NCI-H1436 treated with DMSO at 0.1 percent for 48 hours (cell line): ENCODE measurements at places on chromosomes 3 and 15.

DNA sequence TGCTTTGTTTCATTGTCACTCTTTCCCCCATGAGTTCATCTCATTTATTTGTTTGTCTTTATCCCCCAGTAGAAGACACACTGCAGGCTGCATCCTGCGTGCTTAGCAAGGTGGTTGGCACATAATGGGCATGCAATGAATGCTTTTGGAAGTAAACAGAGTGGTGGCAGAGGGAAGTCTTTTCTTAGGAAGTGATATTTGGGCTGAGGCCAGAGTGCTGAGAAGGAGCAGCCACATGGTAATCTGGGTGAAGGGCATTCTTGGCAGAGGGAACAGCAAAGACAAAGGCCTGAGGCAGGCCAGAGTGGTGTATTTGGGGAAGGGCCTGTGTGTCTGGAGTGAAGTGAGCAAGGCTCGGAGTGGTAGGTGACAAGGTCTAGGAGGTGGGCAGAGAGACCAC lies 17.7 kb upstream of the ADAMTS7 start:
- DNase-seq, result no peak

DNA sequence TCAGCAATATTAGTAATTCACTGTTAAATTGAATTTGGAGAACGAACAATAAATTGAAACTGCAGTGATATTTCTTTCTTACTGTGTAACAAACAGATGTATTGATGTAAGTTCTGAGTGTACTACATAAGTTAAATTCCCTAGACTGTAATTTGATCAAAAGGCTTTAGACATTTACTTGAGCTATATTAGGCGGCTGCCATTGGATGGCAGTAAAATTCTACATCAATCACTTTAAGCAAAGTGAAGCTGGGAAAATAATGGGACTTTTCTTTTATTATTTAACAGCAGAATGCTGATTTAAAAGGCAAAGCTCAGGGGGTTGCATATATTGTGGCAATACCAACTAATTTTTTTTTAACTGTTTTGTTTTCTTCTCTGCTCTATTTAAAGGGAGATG lies 212.6 kb upstream of the PLSCR5 start:
- no peak for DNase-seq

GRCh38 chr3:71495708-71496472 lies 87.6 kb downstream of the FOXP1 start:
- DNase-seq, result no peak

DNA sequence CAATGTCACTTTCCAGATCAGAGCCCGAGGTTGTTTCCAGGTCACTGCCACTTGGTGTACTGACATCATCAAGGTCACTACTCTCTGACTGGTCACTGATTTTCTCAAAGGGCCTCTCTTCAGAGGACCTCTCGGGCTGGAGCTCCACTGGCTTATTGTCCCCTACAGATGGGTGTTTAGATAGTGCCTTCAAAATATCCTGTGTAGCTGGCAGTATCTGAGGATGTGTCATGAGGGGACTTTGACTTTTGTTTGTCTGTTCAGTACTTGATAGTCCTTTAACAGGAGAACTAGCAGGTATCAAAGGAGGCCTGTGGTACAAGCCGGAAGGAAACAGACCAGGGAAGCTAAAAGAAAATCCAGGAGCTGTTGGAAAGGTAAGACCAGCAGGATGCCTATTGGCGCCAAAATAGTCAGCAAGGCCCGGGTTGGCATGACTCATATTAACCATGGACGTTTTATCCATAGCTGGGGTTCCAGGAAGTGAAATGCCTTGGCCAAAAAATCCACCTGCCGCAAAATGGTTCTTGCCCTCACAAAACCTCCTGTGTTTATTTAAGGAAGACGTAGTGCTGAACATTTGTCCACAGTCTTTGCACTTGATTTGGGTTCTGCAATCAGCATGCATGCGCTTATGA lies 547.3 kb downstream of the MECOM start:
- DNase-seq, result no peak

GRCh38 chr15:41560572-41560874 lies 1.5 kb downstream of the TYRO3 start:
- DNase-seq, result no peak

- DNase-seq, result no peak
Observed at GRCh38 chr15:36722555-36722954, 143.1 kb downstream of the CDIN1 start.

GRCh38 chr3:152362086-152362485 lies 93.4 kb downstream of the MBNL1 start:
- DNase-seq, result no peak

- no peak for DNase-seq
Observed at GRCh38 chr15:40054855-40055575, 16.0 kb upstream of the SRP14 start.

DNA sequence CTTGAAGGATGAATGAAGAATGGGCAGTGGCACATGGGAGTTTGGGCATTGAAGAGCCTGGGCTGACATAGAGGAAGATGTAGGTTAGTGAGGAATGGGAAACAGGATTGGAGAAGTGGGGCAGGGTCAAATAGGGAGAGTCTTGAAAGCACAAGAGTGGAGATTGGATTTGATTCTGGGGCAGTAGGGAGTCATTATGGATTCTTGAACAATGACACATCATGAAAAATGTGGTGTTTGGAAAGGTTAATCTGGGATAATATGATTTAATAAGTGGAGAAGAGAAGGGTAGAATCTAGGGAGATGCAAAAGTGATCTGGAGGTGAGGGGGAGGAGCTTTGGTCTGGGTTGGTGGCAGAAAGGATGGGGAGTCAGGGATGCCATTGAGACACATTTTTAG lies 45.4 kb upstream of the ROPN1 start:
- DNase-seq, result no peak

DNA sequence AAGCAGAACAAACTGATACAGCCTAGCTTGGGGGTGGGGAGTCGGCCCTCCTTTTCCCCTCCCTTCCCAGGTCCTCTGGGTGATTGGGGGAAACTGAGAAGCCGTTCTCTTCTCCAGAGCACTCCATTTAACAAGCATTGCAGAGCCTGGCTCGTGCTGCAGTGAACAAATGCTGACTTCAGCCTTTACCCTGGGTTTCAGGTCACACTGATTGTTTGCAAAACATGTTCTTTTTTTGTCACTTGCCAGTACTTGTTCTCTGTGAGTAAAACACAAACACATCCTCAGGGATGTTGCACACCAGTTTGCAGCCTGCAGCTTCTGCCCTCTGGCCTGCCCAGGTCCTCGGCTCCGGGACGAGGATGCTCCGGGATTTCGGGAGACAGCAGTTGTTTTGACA lies 132.8 kb downstream of the PGPEP1L start:
- DNase-seq, result no peak

- no peak for DNase-seq
Observed at GRCh38 chr3:186477876-186478275, 66.3 kb downstream of the CRYGS start.

GRCh38 chr3:125957674-125958510 lies 11.1 kb upstream of the ROPN1B start:
- no peak for DNase-seq

DNA sequence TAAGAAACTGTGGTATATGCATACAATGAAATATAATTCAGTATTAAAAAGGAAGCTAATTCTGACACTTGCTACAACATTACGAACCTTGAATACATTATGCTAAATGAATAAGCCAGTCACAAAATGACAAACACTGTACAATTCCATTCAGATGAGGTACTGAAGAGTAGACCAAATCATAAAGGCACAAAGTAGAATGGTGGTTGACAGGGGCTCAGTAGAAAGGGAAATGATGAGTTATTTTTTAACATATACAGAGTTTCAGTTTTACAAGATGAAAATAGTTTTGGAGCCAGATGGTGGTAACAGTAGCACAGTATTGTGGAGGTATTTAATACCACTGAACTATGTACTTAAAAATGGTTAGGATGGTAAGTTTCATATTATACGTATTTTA lies 254.6 kb upstream of the RBMS3 start:
- DNase-seq, result no peak

DNA sequence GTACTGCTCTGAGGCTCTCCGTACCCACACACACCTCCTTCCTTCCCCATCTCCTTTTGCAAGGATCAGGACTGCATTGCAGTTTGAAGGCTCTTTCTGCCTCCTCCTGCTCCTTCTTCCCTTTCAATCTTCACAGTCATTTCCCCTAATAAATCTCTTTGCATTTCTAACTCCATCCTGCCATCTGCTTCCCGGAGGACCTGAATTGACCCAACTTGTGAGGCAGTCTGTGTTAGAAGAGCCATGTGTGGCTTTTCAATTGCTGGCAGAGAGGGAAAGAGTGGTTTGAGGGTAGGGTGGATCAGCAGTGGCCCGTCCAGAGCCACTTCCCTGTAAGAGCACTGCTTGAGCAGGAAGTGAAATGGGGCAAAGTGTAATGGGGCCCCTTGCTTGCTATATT lies 35.8 kb downstream of the ANAPC13 start:
- no peak for DNase-seq

DNA sequence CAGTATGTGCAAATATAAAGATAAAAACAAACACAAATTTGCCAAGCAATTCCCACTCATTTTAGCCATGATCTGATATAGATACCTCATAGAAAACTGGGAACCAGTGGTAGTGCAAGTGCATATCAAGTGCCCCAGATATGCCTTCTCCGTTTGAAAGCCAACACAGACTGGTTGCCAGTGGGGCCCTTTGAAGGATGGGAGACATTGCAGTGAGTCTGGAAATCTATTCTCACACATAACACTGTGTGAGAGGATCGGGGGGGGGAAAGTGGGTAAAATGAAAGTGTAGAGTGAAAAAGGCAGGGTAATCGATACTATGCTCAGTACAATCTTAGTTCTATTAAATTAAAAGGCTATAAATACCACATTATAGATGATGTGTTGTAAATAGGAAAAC lies 83.0 kb downstream of the CBLB start:
- no peak for DNase-seq

DNA sequence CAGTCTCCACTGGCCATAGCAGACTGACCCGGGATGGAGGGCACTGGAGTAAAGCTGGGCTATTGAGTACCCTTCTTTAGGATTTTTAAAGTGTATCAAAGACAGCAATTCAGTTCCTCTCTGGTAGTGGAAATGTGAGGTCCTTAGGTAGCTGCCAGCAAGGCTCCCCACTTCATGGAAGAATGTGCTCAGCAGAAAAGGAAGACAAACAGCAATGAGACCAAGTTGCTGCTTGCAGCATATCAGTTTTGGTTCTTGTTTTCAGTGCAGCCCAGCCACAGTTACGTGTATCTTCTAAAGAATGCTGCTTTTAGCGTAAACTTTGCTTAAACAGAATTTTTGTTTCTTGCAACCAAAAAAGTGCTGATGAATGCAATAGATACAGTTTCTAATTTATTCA lies 374.0 kb upstream of the CBLB start:
- no peak for DNase-seq

- no peak for DNase-seq
Observed at GRCh38 chr3:159348431-159348830, 546.6 kb downstream of the MFSD1 start.

DNA sequence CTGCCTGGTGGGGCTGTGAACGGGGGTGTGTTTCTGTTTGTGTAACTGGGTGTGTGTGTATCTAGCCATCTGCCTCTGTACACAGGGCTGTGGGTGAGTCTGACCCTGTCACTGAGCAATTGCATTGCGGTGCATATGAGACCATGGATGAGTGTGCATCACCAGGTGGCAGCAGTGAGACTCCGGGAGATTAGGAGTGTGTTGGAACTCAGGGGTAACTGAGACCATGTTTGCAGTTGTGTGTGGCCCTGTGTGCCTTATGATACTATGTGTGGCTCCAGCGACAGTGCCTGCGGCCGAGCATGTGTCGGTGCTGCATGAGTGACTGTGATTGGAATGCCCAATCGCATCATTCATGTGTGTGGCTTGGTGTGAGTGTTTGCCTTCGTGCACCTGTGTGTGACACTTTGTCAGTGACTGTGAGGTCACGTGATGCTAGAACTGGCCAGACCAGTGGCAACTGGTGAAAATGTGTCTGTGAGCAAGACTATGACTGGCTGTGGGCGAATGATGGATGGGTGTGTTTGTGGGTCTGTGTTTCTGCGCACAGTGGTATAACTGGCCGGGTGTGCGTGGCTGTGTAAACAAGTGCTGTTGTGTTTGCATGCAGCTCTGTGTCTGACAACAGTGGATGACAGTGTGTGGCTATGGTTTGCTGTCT lies 14.0 kb downstream of the VILL start:
- DNase-seq, result no peak

- no peak for DNase-seq
Observed at GRCh38 chr3:122956693-122957455, 70.7 kb downstream of the SEMA5B start.

- no peak for DNase-seq
Observed at GRCh38 chr15:78811124-78811824, at the start of gene ADAMTS7. TSS of gene ADAMTS7 (minus strand) at chr15:78811464. CDS start at chr15:78811220, 244 bp downstream.

DNA sequence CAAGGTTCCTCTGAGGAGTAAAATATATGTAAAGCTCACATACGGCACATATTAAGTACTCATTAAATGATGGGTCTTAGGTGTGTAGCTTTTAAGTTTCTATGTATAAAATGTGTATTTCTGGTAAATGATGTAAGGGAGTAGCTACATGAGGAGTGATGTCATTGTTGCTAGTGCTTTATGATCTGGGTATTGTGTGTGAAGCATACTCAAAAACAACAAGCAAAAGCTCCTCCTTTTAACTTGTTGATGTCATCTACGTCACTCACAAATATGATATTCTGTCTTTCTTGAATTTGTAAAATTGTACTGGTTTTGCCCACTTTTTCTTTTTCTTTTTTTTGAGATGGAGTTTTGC lies 1.4 kb upstream of the HERC1 start:
- no peak for DNase-seq

- no peak for DNase-seq
Observed at GRCh38 chr15:73028831-73029451, 23.3 kb upstream of the NEO1 start.

DNA sequence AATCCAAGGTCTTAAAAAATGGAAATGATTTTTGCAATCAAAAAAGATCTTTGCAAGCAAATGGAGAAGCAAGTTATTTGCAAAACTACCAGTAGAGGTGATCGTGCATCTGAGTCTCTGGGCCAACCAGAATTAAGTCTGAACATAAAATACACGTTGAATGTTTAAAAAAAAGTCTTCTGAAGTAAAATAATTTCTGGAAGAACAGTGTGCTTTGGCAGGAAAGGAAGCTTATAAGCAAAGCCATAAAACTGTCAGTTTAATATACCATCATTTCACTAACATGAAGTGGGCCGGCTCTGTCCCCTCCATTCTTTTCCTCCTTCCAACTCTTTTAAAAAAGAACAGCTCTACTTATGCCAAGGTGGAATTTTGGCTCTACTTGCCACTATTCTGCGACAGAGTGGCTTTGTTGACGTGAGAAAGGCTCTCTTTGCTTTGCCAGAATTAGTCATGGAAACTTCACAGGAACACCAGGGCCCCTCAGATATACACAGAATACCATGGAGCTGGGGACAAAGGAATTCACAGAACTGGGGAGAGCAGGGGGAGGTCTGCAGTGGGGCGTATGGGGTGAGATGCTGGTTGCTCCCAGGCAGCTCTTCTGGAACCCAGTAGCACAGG lies 29.8 kb downstream of the FSTL1 start:
- DNase-seq, result no peak

GRCh38 chr3:171307046-171307585 lies 153.1 kb downstream of the TNIK start:
- DNase-seq, result no peak

- no peak for DNase-seq
Observed at GRCh38 chr3:16741103-16741758, 136.0 kb upstream of the DAZL start.
